KG1 (cell line): ENCODE measurements at places on chromosomes 12 and 14.

DNA sequence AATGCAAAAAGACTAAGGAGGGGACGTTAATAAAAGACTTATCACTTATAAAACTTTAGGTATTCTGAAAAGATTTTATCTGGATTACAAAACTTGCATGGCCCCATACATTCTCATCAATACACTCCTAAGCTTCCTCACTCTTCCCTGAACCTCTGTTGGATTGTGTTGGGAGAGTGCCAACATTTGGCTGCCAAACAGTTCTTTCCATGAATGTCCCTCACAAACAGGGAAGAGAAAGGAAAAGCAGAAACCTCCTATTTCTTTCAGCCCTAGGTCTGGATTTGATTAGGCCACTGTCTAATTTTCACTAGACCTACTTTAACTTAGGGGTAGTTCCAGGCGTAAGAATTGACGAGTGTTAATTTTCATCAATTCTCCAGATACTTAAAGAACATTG is 11.7 kb downstream of the PTHLH start:
- DNase-seq, result no peak

GRCh38 chr12:82714427-82714826 is 27.7 kb downstream of the TMTC2 start:
- DNase-seq, result no peak

DNA sequence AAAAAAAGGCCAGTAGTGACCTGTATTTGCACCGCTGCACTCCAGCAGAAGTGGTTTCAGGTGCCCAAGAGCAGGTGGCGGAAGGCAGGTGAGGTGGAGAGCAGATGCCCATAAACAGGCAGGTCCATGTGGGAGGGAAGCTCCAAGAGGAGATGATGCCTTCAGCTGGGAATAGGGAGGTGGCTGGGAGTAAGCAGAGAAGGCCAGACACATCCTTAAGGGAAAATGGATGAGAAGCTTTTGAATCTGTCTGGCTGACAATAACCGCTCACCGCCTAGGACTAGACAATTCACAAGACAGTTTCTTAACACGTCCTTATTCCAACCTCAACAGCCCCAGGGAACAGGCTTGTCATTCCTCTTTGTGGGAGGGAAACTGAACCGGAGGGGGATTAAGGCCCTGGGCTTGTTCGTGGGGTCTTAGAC is 43.9 kb upstream of the PLEKHG6 start:
- DNase-seq, result no peak

DNA sequence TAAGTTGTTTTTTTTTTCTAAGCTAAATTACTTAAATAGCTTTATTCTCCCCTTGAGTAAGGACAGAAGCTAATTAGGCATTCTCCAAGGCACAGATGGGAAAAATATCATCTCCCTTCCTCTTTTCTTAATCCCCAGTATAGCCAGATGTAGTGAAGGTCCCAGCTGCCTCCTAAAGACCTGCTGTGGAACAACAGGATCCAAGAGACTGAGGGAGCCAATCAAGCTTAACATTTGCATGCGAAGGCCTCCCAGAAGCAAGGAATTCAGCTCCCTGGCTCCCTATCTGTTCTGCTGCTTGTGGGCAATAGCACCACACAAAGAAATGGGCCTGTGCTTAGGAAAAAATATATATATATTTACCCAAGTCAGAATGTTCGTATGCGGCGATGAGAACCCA is 255.2 kb downstream of the SYT1 start:
- DNase-seq, result no peak

DNA sequence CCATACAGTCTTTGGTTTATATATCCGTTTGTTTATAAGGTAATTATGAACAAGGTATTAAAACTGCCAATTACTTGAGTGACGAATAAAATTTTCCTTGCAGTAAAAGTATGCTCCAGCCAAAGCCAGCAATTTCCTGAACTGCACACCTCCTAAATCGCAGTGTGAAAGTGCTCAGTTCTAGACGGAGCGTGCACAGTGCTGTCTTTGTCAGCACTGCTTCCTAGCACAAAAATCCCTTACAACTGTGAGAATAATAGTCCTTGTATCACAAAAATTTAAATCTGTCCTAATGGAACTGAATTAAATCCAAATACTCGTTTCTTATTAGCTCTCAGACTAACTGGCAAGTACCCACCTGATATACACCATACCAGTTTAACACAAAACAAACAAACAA is 26.3 kb downstream of the LRIG3 start:
- DNase-seq, result no peak

- DNase-seq, result no peak
These were observed 31.9 kb downstream of the KNTC1 start for GRCh38 chr12:122558745-122559641.

- no peak for DNase-seq
These were observed 25.1 kb upstream of the KLRB1 start for GRCh38 chr12:9632766-9633165.

GRCh38 chr12:114294303-114294685 is 111.7 kb downstream of the TBX5 start:
- DNase-seq, result no peak
